ENCODE measurements at places on chromosomes 4 and X.

DNA sequence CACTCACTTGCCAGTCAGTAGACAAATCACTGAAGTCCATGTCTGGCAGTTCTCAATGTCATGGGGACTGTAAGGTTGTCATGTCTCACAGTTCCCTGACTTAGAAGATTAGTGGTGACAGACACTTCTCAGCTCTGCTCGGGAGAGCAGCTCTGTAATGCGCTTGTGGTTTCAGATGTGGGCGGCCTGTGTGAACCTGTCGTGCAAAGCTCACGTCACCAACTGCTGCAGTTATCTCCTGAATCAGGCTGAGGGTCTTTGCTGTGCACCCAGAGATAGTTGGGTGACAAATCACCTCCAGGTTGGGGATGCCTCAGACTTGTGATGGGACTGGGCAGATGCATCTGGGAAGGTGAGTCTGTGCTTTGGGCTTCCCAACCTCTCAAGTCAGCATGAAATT, at the start of gene IL9R:
TSS of gene IL9R (plus strand) at position 261 of the 400 bp plus-strand sequence. CDS start at position 325, 64 bp downstream.
- no peak for DNase-seq

GRCh38 chrX:13763489-13763888, 28.9 kb downstream of the OFD1 start:
- DNase-seq = no peak

GRCh38 chr4:93645120-93645519, 183.4 kb upstream of the ATOH1 start:
- DNase-seq = no peak

- DNase-seq = no peak
These were observed 145.0 kb downstream of the SOWAHB start for GRCh38 chr4:76752861-76753501.

DNA sequence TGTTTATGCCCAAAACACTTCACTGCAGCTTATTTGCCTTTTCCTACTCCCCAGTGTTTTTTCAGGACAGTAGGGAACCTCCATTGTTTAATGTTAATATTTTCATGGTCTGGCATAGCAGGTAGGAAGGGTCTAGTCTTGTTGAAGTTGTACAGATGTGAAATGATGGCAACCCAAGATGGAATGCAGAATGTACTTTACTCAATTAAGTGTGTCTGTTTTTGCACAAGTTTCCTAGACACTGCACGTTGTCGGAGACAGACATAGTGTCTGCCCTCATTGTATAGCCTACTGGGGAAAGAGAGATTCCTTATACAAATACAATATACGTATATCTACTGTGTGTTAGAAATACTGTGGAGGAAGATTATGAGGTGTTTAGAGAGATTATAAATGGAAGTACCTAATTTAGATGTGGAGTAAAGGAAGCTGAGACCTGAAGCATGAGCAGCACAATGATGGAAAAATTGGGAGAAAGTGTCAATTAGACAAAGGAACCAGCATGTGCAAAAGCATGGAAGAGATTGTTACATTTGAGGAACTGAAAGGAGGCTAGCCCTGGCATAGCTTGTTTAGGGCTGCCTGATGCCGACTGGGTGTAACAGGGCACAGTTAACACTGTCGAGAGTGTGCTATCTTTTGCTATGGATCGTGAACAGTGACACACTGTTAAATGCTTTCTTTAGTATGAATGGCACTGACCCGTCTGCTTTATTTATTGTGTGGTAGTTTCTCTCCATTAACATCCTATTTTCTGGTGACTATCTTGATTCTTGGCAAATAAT, 18.4 kb downstream of the CPEB2 start:
- DNase-seq = no peak

- no peak for DNase-seq
These were observed 87.8 kb upstream of the GUCY1A1 start for GRCh38 chr4:155578726-155579370.

DNA sequence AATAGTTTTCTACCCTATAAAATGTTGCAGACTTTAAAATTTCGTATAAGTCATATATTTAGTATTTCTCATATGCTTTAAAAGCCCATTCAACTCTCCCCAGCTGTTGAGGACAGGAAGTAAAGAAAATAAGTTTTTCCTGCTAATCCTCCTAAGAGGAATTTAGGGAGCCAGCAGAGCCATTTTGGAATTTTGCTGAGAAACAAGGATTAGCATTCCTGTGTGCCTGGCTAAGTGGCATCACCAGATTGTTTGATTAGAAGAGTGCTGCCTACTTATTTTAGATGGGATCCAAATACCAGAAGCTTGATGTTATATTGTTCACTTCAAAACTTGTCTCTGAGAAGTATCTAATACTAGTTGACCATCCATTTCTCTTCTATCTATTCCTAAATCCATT, 131.2 kb upstream of the HHIP start:
- no peak for DNase-seq

- DNase-seq = no peak
These were observed 20.3 kb downstream of the FGF13 start for GRCh38 chrX:138691186-138691585.

- DNase-seq = no peak
These were observed 11.3 kb upstream of the CHRNA9 start for GRCh38 chr4:40323866-40324265.

GRCh38 chrX:141701072-141701471, 2.5 kb upstream of the SPANXD start:
- DNase-seq = no peak

DNA sequence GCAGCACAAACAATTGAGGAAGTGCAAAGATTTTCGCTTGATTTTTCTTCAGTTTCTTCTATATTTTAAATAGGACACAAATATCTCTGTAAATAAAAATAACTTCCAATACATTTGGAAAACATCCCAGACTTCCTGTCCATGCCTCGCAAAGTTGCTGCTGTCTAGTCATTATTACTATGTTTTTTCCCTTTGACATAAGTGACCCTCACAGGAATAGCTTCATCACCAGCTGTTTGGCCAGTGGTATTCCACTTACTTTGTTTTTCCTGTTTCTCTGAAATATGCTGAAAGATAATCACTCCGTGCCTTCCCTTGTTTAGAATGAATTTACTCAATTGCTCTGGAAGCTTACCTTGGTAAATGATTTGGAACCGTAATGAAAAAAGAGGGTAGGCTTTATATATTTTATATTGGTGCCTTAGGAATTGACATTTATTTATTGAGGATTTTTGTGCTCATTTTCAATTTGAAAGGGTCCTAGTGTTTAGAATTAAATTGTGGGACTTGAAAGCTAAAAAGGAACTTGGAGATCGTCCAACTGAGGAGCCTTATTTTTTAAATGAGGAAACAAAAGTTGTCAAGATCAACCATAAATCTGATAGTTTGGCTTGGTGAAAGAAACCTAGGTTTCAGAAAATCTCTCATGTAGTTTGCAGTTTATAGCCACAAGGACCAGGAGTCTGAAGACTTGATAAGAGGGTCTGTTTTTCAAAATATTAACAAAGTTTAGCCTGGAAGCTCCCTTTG, 65.6 kb downstream of the CDKL5 start:
- DNase-seq = no peak

DNA sequence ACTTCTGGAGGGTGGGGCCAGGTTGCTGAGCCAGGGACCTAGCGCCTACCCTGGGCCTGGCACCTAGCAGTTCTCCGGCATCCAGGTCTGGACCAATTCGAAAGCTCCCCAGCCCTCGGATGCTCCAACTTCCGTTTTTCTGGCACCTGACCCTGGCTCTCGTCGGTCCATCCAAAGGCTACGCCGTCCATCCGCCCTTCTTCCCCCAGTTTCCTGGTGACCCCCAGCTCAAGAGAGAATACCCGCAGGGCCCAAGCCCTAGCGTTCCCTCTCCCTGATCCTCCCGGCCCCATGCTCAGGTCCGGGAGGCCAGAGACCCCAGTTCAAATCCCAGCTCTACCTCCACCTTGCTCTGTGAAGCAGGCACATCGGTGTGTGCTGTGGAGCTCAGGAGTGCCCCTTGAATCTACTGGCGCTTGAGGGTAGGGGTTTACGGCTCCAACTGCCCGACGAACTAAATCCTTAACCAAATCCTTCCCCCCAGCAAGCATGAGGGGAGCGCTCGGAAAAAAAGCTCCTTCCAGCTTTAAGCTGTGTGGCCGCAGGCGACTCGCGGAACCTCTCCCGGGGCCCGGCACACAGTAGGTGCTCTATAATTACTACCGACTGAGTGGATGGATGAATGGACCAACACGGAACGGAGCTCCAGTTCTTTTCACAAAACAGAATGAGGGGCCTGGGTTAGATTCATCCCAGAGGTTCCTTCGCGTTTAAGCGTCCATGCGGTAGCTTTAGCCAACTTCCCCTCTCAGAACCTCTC, 1.1 kb downstream of the CRMP1 start:
- no peak for DNase-seq

DNA sequence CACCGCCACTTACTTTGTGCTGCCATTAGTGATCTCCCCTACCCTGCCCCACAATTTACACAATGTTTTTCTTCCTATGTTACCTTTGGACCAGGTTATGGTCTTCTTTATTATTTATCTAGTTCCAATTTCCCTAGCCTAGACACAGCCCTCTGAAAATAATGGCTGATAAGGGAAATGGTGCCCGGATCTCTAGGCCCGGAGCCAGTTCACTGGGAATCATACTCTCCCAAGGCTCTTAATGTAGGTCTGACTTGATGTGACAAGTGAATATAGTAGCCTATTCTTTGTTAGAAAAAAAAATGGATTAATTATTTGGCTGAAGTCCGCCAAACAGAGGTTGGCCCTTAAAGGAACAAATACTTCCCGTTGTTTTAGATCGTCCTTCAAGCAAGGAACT, 208.0 kb downstream of the RELL1 start:
- DNase-seq = no peak

- DNase-seq = no peak
These were observed 156.7 kb upstream of the FAM47A start for GRCh38 chrX:34288782-34289181.

GRCh38 chrX:154457491-154458115, 478 bp upstream of the PLXNA3 start:
- no peak for DNase-seq

GRCh38 chr4:152676052-152676854, 3.5 kb downstream of the TMEM154 start:
- DNase-seq = no peak

GRCh38 chr4:116059361-116059760, 945.9 kb upstream of the NDST4 start:
- no peak for DNase-seq

DNA sequence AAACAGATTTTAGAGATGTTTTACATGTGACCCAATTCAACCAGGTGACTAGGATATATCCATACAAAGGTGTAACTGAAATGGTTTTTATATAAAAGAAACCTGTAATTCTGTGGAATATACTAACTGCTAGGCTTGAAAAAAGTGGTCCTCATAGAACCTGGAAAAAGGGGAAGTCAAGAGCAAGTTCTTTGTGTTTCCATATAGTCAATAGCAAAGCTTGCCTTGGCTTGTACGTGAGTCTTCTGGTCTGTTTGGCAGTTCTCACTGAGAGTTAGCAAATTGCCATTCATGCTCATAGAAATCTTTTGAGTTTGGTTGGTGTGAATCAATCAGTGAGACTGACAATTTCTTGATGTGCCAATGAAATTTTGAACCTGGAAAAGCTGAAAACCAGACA, 79.4 kb upstream of the SMIM10 start:
- no peak for DNase-seq

GRCh38 chr4:36651253-36651652, 369.8 kb downstream of the DTHD1 start:
- DNase-seq = no peak

DNA sequence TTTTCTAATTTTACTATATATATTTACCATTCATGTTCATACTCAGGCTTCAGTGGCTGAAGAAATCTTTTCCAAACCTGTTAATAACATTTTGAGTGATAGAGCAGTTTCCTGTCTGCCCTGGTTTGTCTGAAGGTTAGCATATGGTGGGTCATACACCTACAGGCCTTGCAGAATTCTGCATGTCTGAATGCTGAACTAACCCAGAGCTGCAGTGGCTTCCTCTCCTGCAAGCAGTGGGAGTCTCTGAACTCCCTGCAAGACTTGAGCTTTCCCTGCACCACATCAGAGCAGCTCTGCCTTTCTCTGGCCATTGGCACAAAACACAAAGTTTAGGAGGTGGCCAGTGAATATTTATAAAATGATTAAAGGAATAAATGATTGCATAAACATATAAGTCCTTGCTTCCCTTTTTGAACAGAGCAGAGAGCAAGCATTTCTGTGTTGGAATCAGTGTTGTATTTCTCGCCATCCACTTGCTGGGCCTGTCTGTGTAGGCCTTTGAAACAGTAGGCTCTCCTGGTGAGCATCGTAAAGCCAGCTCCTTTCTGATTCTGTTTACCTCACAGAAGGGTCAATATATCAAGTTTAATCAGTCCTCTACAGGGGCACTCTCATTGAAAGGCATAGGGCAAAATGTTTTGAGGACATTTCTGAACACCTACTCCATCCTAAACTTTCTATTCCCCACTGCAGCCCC, 15.0 kb upstream of the UNC5C start:
- DNase-seq = no peak

DNA sequence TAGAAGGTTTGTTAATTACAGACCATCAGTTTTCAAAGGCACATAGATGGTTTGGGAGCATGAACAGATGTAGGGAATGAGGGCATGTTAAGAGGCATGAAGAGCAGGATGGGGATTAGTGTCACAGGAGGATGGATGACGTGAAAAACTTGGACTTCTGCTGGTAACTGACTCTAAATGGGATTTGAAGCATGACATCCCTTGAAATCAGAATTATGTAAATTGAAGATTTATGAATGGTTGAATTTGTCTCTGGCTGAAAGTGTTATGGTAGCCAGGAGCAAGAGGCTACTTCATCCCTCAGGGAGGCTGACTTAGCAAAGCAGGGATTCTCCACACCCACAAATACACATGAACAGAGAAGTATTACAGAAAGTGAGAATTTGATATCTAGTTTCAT, 454.6 kb downstream of the MAGEB5 start:
- DNase-seq = no peak

- no peak for DNase-seq
These were observed 59.2 kb downstream of the NSUN7 start for GRCh38 chr4:40808926-40809457.

GRCh38 chrX:100868273-100868672, 5.9 kb downstream of the NOX1 start:
- no peak for DNase-seq

- DNase-seq = no peak
These were observed 21.1 kb downstream of the MEPE start for GRCh38 chr4:87853891-87854290.

DNA sequence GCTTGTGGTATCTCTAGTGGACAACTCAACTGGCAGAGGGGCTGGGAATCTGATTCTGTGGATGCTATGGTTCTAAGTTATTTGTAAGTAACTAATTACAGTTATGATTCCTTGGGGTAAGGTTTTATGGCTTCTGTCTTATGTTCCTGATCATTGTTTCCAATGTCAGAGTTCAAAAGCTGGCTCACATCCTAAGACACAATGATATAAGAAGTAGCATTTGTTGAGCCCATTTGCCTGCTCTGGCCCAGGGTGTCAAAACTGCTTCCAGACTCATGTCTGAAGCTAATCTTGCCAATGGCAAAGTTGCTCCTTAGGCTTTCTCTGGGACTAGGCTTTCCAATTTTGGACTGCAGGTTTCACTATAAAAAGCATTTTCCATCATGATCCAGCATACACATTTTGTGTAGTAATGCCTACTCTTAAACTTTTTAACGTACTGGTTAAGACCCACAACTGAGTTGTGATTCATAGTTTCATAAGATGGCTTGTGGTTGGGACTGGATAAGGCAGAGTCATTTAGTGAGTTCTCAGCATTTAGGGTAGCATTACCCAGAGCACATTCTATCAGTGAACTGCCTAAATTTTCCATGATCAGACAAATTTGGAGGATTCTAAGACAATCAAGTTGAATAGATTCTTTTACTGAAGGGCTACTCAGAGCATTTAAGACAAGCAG, 50.0 kb downstream of the CCNI start:
- no peak for DNase-seq
